ENCODE measurements at places on chromosomes 5 and 9.

DNA sequence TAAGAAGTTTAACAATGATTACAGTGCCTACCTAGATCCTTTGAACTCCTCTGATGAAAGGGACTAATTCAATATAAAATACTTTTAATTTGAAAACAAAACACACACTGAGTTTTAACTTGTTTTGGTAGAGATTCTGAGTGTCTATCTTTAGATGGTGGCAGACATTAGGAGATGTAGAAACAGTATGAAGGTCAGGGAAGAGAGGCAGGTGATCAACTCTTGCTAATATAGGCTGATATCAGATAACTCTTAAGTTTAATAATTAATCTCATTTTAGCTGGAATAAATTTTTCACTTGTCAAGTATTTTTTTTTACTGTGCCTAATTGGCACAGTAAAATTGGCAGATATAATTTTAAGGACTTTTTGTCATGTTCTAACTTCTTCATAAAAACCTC is 30.8 kb downstream of the POC5 start:
- DNase-seq, result no peak

DNA sequence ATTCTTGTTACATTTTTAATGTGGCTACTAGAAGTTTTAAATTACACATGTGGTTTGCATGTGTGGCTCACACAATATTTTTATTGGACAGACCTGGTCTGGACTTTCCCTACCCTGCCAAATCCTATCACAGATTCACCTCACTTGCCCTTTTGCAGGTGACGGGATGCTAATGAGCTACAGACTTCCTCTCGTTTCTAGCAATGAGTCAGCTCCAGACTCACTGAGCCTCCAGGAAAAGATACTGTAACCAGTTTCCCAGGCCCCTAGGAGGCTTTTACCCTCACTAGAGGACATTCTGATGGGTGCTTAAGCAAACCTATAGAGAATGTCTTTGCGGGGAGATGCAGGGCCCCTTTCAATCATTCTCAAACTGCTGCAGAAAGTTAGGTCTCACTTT is 135.4 kb downstream of the WDR41 start:
- no peak for DNase-seq

DNA sequence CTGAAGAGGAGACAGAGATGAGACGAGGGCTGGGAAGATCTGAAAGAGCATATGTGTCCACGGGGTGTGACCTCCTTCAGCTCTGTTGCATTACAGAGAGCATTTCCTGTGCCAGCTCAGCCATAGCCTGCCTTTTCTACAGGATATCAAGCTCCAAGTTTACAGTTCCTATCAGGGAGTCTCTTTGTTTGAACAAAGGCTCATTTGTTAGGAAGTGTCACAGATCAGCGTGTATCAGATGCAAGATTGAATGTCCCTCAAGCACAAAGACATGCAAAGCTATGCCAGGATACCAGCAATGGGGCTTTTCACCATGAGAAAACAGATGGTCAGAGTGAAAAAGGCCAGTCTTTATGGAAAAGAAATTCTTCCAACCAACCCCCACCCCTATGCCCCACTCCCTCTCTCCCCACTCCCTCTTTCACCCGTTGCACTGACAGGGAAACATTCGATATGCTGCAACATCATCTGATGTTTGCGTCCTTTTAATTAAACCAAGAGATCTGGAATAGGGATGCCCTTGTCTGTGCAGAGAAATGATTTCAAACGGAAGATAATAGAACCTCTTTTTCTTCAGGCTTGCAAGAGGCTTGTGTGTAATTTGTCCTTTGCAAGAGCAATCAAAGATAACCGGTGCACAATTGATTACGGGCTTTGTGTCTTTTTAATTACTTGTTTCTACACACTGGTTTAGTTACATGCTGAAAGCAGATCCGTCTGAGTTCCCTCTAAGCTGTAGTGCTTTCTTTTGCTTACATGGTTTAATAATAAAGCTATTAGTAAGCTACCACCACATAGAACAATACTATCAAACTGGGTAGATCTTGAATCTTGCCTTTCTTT is 263.1 kb upstream of the RGMB start:
- DNase-seq, result no peak

GRCh38 chr5:111779260-111779921 is 22.4 kb upstream of the NREP start:
- DNase-seq, result no peak

GRCh38 chr5:128304088-128304487 is 220.5 kb downstream of the SLC12A2 start:
- no peak for DNase-seq

DNA sequence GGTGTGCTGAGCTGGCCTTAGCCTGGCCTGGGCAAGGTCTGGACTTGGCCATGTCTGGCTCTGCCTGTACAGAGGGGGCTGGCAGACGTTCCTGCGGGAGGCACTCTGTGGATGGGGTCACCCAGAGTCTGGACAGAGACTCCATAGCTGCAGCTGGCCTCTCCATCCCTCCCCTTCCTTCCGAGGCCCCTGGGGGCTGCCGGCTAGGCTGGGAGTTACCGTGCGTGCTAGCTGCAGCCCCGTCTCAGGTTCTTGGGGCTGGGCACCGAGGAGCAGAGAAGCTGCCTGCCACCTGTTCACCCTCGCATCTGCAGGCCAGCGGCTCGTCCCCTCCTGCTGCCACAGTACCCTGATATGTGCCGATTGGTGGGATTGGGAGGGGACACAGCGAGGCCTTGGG is 63.4 kb downstream of the RXRA start:
- DNase-seq, result no peak

DNA sequence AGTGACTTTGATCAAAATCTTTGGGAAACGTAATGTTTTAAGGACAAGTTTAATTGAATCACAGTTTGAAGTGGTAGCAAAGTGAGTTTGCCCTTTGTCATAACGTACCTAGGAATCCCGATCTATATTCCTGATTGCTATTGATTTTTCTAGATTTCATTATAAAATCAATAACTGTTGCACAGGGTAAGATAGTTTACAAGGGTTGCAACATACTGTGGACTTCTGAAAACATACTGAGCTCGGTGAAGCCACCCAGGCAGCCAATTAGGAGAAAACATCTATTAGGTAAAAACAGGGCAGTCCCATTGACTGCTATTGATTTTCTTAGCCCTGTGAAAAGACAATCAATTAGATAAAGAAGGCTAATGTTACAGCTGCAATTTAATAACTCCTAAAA is 659.9 kb downstream of the ISL1 start:
- DNase-seq, result no peak

- DNase-seq, result peak; percentile 16
Observed at GRCh38 chr9:71909887-71910649, 925 bp downstream of the ABHD17B start.

DNA sequence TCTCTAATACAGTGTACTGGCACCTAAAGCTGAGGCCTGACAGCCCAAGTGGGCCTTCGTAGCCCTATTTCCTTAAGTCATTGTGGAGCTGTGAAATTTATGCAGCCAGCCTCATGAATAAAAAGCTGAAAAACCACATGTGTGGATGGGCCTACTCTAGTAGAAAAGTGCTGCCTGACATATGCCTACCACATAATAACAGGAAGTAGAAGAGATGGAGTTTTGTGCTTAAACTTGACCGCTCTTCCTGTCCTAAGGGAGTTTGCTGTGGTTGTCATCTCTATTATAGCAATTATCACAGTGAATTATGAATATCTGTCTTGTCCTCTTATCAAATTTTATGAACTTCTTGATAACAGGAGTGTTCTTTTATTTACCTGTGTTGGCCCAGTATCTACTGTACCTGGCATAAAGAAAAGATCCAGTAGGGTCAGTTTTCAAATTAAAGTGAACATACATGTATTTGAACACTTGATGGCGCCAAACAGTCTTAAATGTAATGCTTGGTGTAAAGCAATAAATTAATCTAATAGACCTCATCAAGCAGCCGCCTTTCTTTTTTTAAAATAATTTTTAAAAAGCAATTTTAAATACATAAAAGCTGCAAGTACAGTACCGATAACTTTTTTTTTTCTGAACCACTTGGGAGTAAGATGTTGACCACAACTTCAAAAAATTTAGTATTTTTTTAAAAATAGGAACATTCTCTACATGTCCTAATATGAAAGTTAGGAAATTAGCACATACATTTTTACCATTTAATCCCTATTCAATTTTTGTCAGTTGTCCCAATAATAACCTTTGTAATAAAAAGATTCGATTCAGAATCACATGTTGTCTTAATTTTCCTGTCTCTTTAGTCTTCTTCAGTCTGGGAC is 51.0 kb downstream of the FKTN start:
- no peak for DNase-seq

- DNase-seq, result no peak
Observed at GRCh38 chr9:123438821-123439220, 82.8 kb downstream of the CRB2 start.

GRCh38 chr9:2957656-2958200 is 113.8 kb upstream of the PUM3 start:
- no peak for DNase-seq

DNA sequence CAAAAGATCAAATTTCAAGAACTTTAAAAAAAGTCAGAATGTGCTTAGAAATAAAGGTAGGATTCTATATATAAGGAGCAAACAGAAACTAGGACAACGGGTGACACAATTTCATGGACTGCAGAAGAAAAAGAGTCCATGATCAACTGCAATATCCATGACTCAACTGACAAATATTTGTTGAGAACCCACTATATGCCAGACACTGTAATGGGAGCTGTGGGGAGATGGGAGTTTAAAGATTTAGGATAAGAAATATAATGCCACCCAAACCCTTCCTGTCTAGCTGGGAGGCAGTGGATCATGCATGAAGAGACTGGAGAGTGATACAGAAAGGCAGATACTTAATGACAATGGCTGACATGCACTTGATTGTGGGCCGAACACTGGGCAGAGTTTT is 27.6 kb upstream of the CCDC112 start:
- no peak for DNase-seq

DNA sequence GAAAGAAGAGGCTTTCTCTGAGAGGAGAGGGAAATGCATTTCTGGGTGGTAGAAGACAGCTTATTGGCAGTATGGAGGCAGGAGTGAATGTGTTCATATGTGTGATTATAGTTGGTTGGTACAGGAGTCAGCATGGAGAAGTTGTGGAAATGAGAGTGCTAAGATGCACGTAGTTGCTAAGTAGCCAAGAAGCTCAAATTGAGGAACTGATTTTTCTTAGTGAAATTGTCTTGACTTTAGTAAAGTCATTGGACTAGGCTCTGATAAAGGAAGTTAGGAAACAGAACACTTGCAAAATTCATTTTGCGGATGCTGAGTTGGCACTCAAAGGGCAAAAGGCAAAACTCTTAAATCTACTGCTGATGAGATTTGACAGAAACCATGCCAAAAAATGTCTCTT is 158.9 kb upstream of the VCAN start:
- DNase-seq, result no peak

DNA sequence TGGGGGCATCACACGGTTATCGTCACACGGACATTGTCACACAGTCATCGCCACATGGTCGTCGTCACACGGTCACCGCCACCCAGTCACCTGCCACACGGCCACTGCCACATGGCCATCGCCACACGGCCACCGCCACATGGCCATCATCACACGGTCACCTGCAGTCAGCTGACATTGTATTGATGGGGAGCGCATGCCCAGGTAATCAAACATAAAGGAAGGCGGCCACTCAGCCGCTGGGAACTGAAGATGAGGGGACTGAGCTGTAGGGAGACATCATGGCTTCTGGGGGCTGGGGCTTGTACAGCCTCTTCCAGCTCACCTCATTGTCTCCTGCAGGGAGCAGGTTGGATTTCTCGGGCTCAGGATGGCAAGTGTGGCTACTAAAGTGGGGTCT is 49.2 kb downstream of the MRPL36 start:
- DNase-seq, result no peak
